Activated naive CD8-positive, alpha-beta T cell treated with anti-CD3 and anti-CD28 coated beads for 36 hours (primary cell): ENCODE measurements at places on chromosomes 5 and 9. TPM values are rescaled to one million over a fixed set of nuclear protein-coding genes. Genes with fewer than 3 reads are reported as not detected.

Gene IL7R
- total RNA-seq: 117 TPM

DNA sequence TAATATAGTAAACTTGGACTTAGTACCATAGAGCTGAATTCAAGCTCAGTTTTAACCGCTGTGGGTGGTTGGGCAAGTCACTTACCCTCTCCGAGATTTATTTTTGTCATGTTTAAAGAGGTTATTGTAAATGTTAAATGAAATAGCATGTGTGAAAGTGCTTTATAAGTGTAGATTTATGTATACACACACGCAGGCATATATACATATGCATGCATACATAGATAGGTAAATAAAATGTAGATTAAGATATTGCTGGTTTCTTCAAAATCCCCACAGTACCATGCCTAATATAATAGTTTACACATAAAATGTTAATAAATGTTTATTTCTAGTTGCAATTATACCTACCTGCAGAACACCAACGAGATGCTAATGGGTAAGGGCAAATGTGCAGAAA lies 164.5 kb upstream of the EGFLAM start:
- no peak for DNase-seq

Gene TCF7
- 68.7 TPM for total RNA-seq

GRCh38 chr5:137072361-137073115 lies 426.6 kb downstream of the SPOCK1 start:
- DNase-seq: no peak

- DNase-seq: no peak
Measured at GRCh38 chr9:133109931-133110650, 10.9 kb downstream of the RALGDS start.

GRCh38 chr5:34813509-34813908 lies 25.5 kb upstream of the TTC23L start:
- no peak for DNase-seq

DNA sequence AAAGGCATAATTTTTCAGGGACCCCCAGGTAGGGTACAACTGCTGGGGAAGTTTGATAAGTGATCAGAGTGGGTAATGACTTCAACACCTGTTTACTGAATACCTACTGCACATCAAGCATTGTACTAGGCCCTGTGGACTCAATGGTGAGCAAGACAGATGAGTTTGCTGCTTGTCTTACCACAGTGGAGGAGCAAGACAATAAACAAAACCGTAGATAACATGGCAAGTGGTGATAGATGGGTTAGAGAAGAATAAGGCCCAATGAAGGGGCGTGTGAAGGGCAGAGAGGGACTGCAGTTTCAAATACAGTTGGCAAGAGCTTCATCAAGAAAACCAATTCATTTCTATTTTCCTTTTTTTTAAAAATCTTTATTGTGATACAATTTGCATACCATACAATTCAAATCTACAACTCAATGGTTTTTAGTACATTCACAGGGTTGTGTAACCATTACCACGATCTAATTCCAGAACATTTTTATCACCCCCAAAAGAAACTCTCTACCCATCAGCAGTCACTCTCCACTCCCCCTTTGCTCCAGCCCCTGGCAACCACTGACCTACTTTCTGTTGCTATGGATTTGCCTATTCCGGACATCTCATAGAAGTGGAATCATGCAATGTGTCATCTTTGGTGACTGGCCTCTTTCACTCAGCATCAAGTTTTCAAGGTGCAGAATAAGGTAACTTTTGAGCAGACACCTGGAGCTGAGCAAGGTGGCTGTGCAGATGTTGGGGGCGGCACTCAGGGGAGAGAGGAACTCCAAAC lies 31.9 kb upstream of the HAND1 start:
- DNase-seq: no peak

DNA sequence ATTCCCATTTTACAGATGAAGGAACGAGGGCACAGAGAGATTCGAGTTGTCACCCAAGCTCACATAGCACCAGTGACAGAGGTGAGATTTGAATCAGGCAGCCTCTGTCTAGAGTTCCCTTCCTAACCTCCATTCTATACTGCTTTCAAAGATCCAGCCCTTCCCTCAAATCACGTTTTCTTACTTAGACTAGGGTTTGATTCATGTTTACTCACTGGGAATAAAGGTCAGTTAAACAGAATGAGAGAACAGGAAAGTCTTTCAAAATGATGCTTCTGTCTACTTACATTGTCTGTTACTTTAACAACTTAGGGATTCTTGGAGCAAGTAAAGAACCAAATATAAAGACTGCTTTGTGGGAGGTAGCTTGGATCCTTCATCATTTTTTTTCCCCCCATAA lies 40.0 kb downstream of the ZFAND5 start:
- DNase-seq: no peak

GRCh38 chr5:141695627-141696215 lies 13.7 kb upstream of the ARAP3 start:
- no peak for DNase-seq

- DNase-seq: peak; percentile 99
Measured at GRCh38 chr9:75087824-75088645, at the start of the genes NMRK1 and OSTF1. TSS of gene NMRK1 (minus strand) at chr9:75088155. CDS start at chr9:75083115, 5,040 bp downstream. TSS of gene OSTF1 (plus strand) at chr9:75088514. CDS start at chr9:75088693, 179 bp downstream.

Gene PCDHGB4
- total RNA-seq: not detected

Gene CTNNAL1
- total RNA-seq: 20.9 TPM

Gene C5orf58
- total RNA-seq: not detected

DNA sequence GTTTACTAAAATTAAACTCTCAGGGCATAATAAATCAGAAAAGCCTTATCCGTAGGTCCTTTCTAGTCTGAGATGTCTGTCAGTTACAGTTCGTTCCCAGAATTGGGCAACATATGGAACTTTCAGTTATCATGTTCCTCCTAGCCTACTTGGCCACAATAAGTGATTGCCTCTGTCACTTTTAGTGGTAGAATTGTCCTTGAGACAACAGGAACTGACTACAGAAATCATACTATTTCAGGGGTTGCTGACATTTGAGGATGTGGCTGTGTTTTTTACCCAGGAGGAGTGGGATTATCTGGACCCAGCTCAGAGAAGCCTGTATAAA lies 956 bp downstream of the ZNF189 start:
- no peak for DNase-seq

Gene TAS2R1
- not detected for total RNA-seq

- no peak for DNase-seq
Measured at GRCh38 chr5:38554861-38555260, 1.6 kb downstream of the LIFR start.

DNA sequence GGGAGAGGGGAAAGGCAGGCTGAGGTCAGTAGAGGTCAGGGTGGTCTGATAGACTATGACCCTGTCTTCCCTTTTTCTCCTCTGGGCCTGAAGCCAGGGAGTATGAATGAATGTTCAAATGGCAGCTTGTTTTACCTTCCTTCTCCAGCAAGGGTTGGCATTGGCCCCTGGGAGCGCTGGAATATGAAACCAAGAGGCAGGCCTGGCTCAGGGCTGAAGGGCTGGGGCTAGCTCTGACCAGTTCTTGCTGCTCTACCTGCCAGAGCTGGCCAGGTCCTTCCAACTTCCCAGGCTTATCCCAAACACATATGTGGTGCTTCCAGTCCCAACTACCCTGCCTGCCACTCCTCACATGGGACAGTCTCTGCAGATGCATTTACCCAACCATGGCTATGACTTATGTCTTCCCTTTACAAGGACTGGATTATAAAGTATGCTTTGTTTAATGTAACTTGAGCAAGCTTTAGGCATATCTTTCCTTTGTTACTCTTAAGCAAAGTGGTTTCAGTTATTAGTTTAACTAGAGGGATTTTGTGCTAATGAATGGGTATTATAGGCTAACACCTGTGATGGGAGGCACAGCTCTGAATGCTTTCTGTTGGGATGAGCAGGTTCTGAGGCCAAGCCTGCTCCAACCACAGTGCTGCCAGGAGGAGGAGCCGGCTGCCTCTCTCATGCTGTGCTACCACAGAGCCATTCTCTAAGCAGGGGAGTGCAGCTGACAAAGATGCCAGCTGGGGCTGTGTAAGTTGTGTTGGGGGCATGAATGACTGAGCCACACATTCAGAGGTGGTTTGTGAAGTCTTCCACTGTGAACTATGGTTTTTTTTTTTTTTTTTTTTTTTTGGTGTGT lies 6.1 kb downstream of the CCNI2 start:
- DNase-seq: no peak

GRCh38 chr5:14821100-14821845 lies 50.3 kb downstream of the ANKH start:
- no peak for DNase-seq

DNA sequence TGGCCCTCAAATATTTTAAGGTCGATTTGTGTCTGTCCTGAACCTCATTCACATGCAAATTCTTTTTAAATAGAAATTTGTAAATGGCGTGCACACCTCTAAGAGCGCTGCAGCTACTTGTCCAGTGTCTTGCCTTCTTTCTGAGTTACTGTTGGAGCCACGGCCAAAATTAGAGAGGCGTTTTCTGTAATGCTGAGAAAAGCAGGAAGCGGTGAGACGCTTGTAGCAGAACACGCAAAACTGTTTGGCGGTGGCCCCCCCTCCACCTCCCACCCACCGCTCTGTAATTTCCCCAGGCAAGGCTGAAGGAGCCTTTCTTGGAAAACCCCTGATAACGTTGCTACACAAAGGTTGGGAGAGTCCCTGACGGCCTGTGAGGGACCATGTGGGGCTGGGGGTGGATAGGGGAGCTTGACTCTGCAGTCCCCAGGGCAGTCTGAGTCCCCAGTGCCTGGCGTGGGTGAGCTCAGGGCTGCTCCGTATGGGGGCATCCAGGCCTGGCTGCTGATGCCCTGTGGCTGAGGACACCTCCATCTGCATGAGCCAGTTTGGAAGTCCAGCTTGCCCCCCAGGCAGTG lies 96.5 kb downstream of the GADD45G start:
- DNase-seq: peak; percentile 81

- no peak for DNase-seq
Measured at GRCh38 chr9:110143485-110143884, 64.5 kb downstream of the C9orf152 start.

DNA sequence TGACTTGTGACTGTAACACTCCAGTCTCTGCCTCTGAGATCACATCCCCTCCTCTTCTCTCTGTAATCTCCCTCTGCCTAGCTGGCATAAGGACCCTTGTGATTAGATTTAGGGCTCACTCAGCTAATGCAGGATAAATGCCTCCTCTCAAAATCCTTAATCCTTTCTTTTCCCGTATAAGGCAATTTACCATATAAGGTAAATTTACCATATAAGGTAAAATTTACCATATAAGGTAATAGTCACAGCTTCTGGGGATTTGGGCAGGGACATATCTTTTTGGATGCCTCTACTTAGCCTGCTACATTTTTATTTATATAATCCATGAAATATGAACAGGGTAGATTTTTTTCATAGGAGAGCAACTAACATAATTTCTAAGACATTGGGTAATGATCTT lies 318.0 kb upstream of the PUM3 start:
- no peak for DNase-seq

Gene FREM1
- total RNA-seq: not detected

Gene SPATA31E1
- total RNA-seq: not detected

- no peak for DNase-seq
Measured at GRCh38 chr9:129609486-129610212, 11.3 kb downstream of the C9orf50 start.

DNA sequence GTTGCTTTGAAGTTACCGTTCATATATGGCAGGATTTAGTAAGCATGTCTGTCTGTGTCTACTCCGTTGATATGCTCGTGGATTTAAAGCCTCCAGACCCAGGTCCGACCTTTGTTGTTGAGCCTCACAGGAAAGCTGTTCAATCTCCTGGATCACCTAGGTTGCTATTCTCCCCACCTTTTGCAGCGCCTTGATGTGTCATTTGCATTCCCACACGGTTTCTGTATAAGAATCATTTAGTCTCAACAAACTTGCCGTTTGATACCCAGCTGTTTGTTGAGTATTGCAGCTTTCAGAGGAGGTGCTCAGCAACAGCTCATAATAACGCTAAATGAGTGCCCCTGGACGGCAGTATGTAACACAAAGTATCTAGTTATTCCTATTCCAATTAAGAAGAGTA lies 1.2 kb upstream of the ADGRV1 start:
- no peak for DNase-seq

Gene TRIM41
- 34.2 TPM for total RNA-seq

- DNase-seq: no peak
Measured at GRCh38 chr9:98605116-98605515, 103.6 kb downstream of the GABBR2 start.

DNA sequence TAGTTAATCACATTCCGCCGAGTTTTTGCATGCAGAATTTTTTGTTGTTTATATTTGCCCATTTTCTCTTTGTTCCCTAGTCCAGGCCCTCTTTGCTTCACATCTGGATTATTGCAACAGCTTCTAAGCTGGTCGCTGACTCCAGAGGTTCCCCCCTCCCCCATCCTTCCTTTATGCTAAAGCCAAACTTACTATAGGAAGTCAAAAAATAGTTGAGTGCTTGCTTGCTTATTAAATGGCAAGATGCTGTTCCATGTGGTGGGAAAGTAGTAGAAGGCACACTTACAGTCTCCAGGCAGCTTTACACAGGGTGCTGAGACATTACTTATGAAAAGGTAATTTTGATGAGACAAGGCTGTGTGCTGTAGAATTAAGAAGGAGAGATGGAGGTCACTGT lies 1.3 kb downstream of the ZBTB34 start:
- DNase-seq: no peak

DNA sequence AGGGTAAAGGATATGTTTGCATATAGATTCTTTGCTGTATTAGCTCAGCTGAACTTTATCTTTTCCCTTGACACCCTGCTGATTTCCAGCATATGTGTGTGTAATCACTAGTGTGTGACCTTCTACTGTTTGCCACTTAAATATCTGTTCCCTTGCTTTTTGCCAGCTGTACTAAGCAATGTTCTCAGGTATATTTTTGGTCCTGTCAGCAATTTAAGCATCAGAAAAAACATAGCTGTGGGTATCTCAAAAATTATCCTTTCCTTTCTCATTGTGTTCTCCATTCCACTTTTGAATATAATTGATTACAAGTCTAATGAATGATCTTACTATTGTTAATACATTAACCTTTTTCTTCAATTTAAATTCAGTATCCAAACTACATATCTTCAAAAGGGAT lies 59.2 kb upstream of the CDH10 start:
- DNase-seq: no peak

- no peak for DNase-seq
Measured at GRCh38 chr5:63961598-63962161, 565 bp downstream of the HTR1A start.

DNA sequence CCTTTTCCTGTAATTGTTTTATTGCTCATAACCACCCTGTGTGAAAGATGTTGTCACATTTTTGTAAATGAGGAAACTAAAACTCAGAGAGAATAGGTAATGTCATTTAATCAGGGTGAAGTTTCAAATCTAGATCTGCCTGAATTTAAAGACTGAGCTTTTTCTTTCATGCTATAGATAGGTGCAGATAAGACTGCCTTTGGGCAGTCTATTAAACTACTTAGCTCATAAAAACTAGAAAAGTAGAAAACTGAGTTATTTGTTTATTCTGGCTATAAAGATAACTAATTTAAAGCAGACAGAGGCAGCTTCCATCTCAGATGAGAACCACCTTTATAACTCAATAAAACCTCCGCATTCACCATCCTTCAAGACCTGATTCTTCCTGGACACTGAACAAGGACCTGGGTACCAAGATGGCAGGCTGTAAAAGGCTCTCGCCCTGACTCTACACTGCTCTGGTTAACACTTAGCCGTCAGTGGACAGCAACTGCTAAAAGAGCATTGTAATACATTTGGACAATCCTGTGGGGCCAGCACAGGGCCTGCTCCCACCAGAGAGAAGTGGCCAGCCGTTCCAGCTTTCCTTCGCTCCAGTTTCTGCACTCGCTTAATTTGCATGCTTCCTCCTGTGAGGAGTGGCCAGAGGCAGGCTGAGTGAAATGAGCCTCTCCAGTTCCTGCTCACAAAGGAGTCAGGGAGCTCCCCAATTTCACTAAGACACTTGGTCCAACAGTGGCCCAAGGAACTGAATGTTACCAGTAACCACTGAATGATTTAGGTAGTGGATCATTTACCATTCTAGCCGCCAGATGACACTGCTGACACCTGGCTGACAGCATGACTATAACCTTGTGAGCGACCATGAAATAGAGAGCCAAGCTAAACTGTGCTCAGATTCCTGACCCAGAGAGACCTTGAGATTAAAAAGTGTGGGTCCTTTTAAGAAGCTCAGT lies 566.4 kb downstream of the EFNA5 start:
- DNase-seq: no peak
